HS-5 (cell line): ENCODE measurements at places on chromosomes 1 and 21.

DNA sequence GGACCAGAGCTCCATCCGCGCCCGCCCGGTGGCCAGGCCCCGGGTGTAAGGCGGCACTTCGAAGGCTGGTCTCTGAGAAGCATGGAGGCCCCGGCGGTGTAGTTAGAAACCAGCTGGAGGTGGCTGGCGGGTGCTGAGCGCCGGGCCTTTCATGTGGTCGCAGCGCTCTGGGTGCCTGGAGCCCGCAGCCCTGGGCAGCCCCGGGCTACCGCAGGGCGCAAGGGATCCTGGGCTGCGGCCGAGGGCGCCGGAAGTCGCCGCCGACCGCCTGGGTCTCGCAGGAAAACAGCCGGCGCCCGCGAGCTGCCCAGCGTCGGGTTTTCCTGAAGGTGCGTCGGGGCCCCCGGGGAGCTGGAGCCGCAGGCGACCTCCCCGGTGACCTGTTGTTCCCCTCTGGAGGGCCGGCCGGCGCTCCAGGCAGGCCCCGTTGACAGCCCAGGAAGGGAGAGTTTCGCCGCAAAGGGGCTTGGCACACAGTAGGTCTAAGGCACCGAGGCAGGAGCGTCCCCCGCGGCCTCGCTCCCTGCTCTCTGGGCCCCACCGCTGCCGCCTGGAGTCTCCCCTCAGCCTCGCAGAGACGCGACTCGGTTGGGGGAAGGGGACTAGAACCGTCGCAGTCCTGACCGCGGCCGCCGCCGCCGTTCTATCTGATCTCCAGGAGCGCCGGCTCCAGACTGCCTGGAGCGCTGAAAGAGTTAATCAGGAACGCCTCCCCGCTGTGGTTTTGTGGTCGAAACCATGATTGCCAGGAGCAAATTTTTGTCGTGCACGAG lies 2.7 kb downstream of the GRHL3 start:
- DNase-seq = no peak

- DNase-seq = no peak
These were observed 500.6 kb downstream of the RWDD3 start for GRCh38 chr1:95734560-95734959.

DNA sequence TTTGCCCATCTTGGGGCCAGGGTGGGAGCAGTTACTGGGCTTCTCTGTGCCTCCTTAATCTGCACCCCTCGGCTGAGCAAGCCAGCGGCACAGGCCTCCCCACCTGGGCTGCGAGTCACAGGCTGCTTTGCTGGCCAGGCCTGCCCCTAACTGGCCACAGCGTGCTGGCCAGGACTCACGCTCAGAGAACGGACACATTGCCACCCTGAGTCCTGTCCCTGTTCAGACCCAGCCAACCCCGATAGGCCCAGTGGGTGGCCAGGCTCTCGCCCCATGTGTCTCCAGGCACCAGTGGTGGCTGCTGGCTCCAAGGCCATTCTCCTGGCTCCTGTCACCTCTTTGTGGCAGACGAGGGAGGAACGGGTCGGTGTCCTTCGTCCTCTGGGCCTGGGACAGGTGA lies 61.3 kb downstream of the MORN1 start:
- no peak for DNase-seq

GRCh38 chr1:233465745-233466343 lies 138.3 kb downstream of the MAP3K21 start:
- DNase-seq = no peak
